ENCODE measurements at places on chromosomes 5 and 9.
A peak's percentile ranks its signal among the peaks of the same experiment; 100 is the strongest.

DNA sequence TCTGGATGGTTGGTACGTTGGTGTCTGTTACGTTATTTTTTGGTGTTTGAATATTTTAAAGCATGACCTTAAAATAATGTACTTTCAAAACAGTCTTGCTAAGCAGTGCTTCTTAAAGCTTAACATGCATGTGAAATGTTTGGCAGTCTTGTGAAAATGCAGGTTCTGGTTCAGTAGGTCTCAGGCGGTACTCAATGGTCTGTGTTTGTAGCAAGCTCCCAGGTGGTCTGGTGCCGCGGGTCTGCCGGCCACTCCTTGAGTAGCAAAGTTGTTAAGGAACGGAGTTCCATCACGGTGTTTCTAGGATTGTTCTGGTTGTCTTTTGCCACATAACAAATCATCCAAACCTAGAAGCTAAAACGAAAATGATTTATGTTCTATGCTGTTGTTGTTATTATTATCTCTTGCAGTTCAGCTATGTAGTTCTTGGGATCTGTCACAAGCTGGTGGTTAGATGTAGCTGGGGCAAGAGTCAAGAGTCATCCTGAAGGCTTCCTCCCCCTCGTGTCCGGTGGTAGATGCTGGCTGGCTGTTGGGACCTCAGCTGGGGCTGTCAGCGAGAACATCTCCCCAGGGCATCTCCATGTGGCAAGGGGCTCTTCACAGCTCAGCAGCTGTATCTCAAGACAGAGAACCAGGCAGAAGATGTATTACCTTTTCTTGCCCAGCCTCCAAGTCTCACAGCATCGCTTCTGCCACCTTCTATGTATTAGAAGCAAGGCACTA is 186.8 kb downstream of the PALM2AKAP2 start:
- DNase-seq = no peak

DNA sequence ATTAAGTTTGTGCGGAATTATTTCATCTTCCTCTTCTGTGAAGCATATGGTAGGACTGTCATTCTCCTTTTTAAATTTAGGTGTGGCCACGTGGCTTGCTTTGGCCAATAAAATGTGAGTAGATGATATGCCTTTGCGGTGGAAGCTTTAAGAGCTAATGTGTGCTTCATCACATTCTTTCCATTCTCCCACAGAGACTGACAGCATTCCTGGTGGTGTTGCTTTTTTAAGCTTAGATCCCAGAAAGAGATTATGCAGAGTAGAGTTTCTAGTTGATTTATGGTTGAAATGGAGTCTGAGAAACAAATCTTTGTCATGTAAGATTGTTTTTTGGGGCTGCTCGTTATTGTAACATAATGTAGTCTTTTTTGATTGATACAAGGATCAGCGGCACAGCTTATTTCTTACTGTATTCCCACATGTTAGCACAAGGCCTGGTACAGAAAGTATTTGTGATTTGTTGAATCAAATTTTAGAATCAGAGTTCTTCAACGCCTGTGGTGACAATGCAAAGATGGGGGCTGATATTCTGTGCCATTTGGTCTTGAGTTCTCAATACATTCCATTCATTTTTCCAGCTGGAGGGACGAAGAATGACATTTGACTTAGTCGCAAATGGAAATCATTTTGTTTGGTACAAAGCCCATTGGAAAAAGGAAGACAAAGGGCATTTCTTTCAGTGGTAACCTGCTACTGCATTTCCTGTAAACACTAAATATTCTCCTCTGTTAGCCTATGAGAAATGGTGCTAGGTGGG is 209.9 kb upstream of the VLDLR start:
- no peak for DNase-seq

DNA sequence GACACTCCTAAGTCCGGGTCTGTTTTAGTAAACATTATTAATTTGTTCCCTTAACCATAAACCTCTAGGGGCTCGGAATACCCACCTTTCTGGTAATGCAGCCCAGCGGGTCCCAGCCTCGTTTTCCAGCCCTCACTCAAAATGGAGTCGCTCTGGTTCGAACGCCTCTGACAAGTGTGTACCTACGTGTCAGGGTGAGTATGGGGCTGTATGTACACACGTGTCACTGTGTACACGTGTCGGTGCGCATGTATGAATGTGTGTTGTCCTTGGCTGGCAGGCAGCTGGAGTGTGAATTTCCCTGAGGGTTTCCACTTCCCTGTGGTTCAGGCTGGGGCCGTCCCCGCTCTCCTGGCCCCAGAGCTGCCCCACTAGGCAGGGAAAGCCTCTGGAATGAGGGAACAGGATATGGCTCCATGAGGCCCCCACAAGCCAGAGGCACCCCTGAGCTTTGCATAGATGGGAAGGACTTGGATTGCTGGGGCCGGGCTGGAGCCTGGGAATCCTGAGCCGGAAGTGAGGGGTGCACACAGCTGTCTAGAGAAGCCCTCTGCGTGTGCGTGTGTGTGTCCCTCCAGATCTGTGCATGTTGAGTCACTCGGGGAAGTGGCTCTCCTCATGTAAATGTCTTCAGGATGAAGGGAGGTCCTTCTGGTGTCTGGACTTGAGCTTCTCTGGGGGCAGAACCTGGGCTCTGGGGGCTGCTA is 160.8 kb upstream of the IER5L start:
- no peak for DNase-seq

- no peak for DNase-seq
Measured at GRCh38 chr5:124516567-124516966, 229.9 kb downstream of the ZNF608 start.

DNA sequence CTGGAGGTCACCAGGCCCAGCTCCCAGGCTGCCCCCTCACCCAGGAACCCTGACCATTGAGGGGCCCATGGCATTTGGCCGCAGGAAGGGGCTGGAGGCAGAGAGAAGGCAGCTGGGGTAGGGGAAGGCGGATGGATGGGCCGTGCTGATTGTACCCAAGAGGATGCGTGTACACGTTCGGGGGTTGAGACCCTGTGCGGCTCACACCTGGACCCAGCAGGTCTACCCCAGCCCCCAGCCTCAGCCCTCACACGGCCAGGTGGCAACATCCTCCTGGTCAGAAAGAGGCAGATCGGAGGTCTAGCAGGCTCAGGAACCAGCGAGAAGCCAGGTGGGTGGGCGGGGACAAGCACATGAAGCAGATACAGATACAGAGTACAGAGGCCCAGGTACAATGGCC is 33.7 kb downstream of the NACC2 start:
- DNase-seq = no peak

- no peak for DNase-seq
Measured at GRCh38 chr5:5598547-5599113, 176.2 kb downstream of the ICE1 start.

DNA sequence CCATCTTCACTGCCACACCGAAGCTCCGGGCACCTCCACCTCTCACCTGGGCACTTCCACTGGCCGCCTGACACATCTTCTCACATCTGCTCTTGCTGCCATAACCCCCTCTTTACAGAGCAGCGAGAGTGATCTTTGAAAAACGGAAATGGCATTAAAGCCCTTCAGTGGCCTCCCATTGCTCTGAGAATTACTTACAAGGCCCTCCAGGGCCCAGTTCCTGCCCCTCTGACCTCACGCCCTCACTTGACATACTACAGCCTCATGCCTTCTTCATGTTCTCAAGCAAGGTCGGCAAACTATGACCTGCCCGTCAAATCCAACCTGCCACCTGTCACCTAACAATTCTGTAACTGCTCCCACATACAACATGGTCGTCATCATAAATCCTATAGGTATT is 187.3 kb downstream of the NR3C1 start:
- no peak for DNase-seq

GRCh38 chr5:52787600-52788504 is at the start of the genes ITGA1 and PELO:
TSS of gene ITGA1 (plus strand) at chr5:52787916. CDS start at chr5:52788354, 438 bp downstream.
TSS of gene PELO (plus strand) at chr5:52787916. CDS start at chr5:52800395, 12,479 bp downstream.
- DNase-seq = peak; percentile 90

- no peak for DNase-seq
Measured at GRCh38 chr9:105244734-105245028, 230 bp downstream of the SLC44A1 start.

GRCh38 chr5:61730866-61731265 is 398.8 kb downstream of the ZSWIM6 start:
- no peak for DNase-seq

DNA sequence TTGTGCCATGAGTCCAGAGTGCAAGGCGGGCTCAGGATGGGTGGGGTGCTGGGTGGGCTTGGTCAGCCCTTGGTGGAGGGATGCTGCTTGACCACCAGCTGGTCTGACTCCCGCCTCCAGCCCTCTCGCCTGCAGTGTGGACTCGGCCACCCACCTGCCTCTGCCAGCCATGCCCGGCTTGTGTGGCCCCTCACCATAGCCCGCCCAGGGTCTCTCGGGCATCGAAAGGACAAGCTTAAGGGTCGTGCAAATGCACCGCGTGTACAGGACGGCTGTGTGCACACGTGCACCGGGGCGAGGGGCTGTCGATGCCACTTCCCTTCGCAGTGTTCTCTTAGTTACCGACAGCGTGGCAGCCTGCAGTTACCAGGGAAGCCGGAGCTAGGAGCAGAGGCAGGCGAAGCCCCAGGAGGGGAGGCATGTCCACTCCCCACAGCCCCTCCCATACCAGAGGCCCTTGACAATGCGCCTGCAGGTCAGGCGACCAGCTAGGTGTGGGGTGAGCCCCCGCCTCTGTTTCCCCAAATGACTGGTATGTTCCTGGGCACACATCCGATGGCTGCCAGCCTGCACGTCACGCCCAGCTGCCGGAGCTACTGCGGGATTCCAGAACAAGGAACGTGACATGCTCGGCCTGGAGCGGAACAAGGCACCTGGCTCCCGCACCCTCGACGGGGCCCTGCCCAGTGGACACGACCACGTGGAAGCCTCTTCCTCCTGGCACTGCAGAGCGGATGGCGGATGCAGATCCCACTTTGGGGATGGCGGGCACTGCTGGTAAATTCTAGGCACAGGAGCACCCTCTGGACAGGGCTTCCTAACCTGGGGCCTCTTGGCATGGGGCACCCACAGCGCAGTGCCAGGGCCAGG is 7.8 kb downstream of the LCN9 start:
- peak; percentile 52 for DNase-seq

DNA sequence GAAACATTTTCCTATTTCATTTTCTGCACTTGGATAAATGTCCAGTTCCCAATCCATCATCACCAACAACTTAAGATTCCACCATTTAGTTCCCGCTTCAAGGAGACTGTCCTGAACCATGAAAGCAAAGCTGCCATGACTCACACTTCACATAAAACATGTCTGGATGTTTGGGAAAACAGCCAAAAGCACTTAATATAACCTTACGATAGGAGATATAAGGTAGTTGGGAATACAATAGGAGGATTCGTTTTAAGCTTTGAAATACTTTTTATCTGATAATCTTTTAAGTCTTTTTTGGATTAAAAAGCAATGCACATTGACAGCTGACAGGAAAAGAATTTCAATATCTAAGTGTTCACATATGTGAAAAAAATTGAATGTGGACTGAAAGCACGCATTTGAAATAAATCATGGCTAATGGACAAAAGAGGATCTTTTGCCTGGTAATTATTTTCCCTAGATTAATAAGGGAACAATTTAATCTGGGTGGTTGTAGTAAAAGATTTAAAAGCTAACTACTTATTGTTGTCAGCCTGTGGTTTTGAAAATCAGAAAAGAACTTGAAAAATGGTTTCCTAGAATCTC is 17.3 kb upstream of the TGFBI start:
- DNase-seq = no peak

- peak; percentile 81 for DNase-seq
Measured at GRCh38 chr5:125198270-125198974, 452.0 kb upstream of the ZNF608 start.

DNA sequence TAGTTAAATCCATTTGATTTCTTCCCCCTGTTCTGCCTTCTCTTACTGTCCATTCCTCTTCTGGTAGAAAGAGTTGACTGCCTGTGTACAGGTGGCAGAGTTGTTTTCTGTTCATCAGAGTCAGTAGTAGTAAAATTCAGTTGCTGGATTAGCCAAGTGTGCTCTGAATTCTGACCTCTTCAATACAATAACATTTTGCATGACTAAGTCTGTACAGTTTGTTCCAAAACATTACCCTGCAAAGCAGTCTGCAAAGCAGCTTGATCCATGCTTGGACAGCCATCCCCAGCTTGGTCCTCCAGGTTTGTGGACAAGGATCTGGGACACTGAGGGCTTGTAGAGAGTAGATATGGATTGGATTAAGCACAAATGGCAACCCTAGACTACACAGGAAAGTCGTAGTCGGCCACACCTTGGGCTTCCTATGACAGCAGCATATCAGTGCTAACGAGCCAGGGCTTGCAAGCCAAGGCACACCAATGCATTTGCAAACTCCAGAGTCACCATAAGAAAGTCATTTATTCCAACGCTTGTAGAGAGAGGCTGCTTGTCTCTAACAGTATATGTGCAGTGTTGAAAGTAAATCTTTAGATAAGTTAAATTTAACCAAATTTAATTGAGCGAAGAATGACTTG is 25.2 kb downstream of the IL12B start:
- no peak for DNase-seq

- DNase-seq = no peak
Measured at GRCh38 chr5:88845081-88845697, 37.8 kb downstream of the MEF2C start.

DNA sequence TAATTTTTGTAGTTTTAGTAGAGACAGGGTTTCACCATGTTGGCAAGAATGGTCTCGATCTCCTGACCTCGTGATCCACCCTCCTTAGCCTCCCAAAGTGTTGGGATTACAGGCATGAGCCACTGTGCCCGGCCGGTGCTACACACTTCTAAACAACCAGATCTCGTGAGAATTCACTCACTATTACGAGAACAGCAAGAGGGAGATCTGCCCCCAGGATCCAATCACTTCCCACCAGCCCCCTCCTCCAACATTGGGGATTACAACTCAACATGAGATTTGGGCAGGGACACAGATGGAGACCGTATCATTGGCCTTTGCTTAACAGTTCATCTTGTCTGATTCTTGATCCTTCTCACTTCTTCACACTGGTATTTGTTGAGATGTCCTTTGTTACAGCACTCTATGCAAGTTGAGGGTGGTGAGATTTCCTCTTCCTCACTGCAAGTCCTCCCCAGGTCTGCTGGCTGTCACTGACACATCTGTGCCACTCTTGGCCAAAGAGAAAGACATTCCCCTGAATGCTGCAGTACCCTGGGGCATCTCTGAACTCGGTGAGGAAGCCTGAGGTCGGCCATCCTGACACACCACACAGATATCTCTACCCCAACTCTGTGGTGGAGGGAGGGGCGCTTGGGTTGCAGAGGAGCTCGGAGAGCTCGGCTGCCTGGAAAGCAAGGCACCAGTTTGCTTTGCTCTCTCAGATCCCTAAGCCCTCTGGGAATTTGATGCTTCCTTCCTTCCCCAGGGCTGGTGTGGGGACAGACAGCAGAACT is 4.2 kb upstream of the SUB1 start:
- DNase-seq = no peak

GRCh38 chr5:68254810-68255209 is 39.3 kb downstream of the PIK3R1 start:
- no peak for DNase-seq

DNA sequence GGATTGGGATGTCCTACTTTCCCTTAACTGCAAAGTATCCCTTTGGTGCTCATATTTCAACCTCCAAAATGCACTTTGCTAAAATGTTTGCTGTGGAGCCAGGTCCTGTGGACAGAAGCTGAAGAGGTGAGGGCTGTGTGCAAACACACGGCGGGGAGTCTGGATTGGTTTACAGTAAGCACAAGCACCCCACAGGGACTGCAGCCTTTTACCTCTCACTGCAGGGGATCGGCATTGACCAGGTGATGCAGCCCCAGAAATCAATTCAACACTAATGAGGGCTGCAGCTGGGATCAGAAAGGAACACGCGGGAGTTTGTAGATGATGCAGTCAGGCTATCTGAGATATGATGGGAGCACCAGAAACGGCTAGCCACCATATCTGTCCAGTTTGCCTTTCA is 450.9 kb downstream of the CCDC171 start:
- no peak for DNase-seq

- DNase-seq = no peak
Measured at GRCh38 chr5:173291722-173292658, 36.2 kb downstream of the STC2 start.
